ENCODE measurements at places on chromosomes 5 and 9.
A peak's percentile ranks its signal among the peaks of the same experiment; 100 is the strongest.

- DNase-seq, result no peak
Measured at GRCh38 chr5:81609810-81610375, 141.0 kb downstream of the SSBP2 start.

DNA sequence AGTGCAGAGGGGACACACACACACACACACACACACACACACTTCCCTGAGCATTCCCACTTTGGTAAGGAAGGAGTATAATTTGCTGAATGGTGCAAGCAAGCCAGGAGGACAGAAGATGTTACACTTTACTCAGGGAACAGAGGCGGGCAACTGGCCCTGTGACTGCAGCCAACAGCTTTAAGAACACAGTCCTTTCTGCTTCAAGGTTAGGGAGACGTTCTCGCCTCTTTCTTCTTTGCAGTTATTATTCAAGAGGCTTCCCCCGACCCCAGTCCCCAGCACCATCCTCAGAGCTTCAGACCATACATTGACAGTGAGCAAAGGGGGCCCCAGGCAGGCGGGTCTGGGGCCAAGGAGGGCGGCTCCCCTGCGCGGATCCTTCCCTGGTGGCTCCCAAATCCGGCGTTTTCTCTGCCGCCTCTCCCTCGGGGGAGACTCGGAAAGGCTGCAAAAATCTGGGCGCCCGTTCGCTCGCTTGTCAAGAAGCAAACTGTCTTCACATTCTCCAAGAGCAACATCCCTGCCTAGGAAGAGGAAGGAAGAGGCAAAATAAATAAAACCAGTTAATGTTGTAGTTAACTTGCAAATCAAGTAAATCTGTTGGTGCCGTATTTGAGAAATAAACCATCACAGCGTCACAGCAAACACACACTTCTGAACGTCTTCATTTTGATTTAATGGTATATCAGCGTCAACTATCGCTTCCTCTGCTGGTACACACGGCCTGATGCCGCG lies 3.8 kb upstream of the LHX2 start:
- DNase-seq, result no peak

- DNase-seq, result no peak
Measured at GRCh38 chr5:125505115-125505514, 758.7 kb upstream of the ZNF608 start.

- DNase-seq, result no peak
Measured at GRCh38 chr5:127934791-127935256, 148.7 kb upstream of the SLC12A2 start.

GRCh38 chr5:133930061-133930812 lies 38.2 kb downstream of the C5orf15 start:
- DNase-seq, result no peak

DNA sequence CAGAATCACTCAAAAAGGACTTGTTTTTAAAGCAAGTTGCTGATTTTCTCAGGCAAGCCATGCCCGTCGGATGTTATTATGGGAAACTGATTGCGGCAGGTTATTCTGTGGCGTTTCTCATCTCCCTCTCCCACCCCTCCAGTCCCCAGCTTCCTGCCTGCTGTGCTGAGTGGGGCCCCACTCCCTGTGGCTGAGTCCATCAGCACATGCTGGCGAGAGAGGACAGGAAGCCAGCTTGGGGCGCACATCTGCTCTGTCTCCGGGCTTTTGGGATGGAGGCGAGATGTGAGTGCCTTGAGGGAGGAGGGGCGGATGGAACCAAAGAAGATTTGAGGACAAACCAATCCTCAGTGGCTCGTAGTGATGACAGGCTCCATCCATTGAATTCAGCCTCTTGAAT lies 108.0 kb downstream of the DAPK1 start:
- DNase-seq, result no peak

- DNase-seq, result no peak
Measured at GRCh38 chr9:33051144-33051543, 25.3 kb downstream of the SMU1 start.

DNA sequence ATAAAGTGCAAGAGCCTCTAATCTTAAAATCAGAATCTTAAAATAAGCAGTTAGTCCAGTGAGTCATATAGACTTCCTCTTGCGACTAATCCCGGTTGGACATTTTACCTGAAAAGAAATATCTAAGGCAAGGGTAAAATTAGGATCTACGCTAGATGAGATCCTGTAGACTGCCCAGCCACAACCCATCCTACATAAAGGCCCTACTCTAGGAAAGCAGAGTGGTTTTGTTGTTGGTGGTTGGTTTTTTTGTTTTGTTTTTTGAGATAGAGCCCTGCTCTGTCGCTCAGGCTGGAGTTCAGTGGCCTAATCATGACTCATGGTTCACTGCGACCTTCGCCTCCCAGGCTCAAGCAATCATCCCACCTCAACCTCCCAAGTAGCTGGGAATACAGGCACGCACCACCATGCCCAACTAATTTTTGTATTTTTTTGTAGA lies 6.9 kb downstream of the TSC1 start:
- DNase-seq, result no peak

GRCh38 chr5:178626484-178627258 lies at the start of gene CLK4:
TSS of gene CLK4 (minus strand) at chr5:178627050. CDS start at chr5:178623416, 3,634 bp downstream.
- peak; percentile 83 for DNase-seq

- no peak for DNase-seq
Measured at GRCh38 chr9:6779417-6780241, 21.9 kb downstream of the KDM4C start.

DNA sequence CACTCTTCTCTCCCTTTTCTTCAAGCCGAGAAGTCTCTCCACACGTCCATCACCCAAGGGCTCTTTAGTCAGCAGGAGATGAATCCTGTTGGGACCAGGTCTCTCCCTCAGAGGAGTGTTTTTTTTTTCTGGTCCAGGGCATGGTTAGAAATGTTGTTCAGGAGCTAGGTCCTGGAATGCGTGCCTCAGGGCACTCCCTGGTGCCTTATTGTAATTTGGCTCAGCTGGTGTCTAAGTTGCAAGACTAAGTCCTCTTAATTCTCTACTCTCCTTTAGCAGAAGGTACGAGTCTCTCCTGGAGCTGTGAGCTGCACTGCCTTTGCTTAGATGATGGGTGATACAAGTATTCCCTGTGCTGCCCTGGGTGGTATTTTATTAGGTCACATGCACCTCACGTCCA lies 111.9 kb downstream of the CNTLN start:
- no peak for DNase-seq

GRCh38 chr5:32195265-32195664 lies 21.1 kb upstream of the GOLPH3 start:
- no peak for DNase-seq

GRCh38 chr9:76643399-76644117 lies 120.7 kb upstream of the PCA3 start:
- no peak for DNase-seq

GRCh38 chr9:33320568-33321261 lies 30.4 kb downstream of the NFX1 start:
- DNase-seq, result no peak

DNA sequence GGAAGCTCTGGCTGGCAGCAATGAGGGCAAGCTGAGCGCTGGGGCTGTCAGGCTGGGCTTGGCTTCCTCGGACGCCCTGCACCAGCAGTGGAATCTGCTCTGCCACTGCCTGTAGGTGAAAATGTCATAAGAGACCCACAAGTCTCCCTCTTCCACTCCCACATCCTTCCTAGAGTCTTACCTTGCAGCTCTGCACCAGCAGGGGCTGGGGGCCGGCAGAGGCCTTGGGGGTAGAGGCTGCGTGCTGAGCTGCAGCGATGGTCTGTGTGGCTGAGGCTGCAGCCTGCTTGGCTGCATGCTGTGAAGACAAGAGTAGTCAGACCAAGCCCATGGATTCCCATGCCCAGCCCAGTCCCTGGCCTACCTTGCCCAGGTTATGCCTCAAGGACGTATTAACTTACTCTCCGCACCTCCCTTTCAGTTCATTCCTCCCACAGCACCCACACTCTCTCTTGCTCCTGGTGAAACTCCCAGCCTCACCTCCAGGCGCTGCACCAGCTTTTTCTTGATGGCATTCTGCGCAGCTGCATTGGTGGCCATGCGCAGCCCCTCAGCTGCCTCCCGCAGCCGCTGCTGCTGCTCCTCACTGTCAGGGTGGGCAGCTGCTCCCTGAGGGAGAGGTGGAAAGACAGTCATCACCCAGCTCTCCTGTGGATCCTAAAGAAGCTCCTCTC lies 17.3 kb downstream of the TLN1 start:
- no peak for DNase-seq
